ENCODE measurements at places on chromosomes 4 and X.

GRCh38 chrX:154352466-154352865, 22.0 kb downstream of the FLNA start:
- DNase-seq, result no peak

GRCh38 chr4:73341454-73341853, 62.6 kb upstream of the ALB start:
- DNase-seq, result no peak

DNA sequence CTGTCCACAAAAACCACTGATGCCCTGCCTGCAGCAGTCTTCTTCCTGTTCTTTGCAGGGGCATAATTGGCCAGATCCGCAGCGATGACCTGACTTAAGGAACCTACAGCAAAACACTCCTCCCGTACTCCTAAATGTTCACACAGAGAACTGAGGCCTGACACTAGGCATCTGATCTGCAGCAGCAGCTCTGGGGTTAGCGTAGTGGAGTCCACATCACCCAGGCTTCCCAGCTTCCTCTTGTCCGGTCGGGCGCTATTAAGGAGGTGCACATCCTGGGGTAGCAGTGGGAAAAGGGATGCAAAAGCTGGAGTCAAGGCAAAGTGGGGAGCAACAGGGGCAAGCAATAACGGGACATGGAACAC, 758 bp downstream of the SCFD2 start:
- no peak for DNase-seq

- DNase-seq, result no peak
Measured at GRCh38 chr4:187090401-187090800, 366.7 kb upstream of the FAT1 start.

GRCh38 chr4:77052352-77052751, 23.4 kb downstream of the CCNI start:
- DNase-seq, result peak; percentile 34

DNA sequence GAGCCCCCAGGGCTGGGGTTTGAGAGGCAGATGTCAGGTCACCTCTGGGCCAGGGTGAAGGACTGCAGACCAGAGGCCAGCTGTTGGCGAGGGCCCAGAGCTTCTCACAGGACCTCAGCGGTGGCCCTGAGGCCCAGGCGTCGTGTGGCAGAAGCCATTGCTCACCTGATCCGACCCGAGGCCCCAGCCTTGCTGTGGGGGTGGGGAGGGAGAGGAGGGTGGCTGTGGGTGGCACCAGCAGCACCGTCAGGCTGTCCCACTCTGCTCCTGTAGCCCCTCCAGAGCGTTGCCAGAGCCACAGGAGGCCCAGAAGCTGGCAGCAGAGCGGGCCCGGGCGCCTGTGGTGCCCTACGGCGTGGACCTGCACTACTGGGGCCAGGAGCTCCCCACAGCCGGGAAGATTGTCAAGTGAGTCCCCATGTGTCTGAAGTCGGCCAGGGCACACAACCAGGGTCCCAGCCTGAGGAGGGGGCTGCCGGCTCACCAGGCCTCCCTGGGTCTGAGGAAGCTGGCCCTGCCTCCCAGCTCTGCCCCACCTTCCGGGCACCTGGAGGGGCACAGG, 28.8 kb downstream of the UVSSA start:
- DNase-seq, result no peak

GRCh38 chrX:38375891-38376290, 23.5 kb downstream of the OTC start:
- no peak for DNase-seq

GRCh38 chrX:49877397-49878101, 1.7 kb upstream of the USP27X start:
- DNase-seq, result no peak

GRCh38 chr4:181264893-181265292, 978.3 kb upstream of the TENM3 start:
- DNase-seq, result no peak

DNA sequence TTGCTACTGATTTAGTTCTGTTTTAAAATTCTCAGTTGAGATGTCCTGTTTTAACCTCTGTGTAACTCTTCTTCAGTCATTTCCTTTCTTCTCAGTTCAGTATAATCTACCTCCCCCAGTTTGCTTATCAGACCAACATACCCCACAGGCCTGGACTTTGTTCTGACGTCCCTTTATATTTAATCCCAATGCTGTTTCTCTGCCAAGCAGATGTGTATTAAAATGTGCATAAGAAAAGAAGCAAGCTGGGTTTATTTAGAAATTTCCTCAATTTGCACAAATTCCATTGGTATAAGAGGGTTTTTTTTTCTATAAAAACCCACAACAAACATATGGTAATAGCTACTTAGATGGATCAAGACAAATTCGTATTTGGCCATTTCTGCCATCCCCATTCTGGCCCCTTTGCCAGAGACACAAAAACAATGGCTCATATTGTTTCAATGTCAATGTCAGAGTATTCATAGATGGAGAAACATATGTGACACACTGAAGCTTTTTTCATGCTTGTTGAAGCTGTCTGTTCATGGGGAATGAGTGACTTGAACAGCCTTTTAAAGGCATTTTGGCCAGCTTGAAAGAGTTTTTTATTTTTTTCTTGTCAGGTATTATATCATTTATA, 24.5 kb downstream of the HCCS start:
- no peak for DNase-seq

DNA sequence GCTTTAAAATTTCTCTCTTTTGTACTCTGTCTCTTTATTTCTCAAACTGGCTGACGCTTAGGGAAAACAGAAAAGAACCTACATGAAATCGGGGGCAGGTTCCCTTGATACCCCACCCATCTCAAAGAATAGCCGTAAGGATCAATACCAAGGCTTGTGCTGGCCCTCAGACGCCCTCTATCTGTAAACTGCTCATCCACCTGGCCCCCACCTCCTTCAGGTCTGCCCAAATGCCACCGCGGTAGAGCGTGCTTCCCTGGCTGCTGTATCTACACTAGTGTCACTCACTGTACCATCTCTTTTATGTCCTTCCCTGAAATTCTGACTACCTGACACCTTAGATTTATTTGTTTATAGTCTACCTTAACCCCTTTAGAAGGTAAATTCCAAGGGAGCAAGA, 62.8 kb downstream of the SMIM20 start:
- no peak for DNase-seq

GRCh38 chr4:168923526-168924194, 86.4 kb downstream of the CBR4 start:
- DNase-seq, result no peak

GRCh38 chr4:152039023-152039481, 278.2 kb upstream of the GATB start:
- no peak for DNase-seq

DNA sequence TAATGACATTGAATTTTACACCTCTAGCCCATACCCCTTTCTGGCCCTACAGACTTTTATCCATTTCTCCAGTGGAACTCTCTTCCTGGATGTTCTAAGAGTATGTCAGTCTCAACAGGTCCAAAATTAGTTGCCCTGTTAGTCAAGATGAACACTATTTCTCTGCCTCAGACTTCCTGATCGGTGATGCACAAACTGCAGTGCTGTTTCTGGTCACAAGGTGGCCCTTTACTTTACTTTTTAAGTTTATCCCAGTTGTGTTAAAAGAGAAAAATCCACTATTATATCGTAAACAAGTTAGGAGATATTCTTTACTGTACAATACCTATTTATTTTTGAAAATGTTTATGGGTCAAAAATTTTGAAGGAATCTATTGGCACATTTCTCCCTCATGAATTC, 13.1 kb downstream of the TCEAL7 start:
- DNase-seq, result peak; percentile 16

DNA sequence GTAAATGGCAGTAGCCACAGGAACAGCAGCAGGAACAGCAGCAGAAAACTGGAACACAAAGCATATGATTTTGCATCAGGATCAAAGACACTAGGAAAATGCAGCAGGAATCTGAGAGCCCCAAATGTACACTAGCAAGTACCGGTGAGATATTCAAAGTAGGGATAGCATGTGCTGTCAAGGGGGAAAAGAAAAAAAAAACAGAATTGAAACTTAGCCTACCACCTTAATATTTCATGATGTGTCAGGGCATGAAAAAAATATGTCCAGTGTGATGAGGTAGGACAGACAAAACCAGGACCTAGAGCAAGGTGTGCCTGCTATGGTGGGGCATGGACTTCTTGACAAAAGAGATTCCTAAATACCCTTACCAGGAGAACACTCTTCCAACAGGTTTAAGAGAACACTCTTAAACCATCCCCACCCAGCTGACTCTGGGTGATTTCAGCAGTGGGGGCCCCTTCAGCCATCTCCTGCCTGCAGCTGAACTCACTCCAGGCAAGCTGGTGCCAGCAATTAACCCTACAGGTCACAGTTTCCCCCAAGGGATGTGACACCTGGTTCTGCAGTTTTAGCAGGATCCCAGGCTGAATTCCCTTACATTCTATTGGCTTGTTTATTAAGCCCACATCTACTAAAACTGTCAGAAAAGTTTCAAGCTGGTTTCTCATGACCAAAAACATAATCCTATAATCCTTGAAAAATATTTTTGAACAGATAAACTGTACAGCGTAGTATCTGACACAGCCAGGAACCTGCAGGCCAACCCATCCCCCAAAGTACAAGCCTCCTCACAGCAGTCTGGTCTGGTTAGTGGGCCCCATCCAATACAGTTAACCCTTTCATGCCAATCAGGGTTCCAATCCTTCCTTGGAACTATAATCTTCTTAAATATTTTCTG, 62.9 kb upstream of the FMR1 start:
- no peak for DNase-seq

GRCh38 chrX:54043541-54044125, 640 bp downstream of the PHF8 start:
- peak; percentile 24 for DNase-seq

GRCh38 chrX:13287816-13288215, 32.0 kb downstream of the ATXN3L start:
- DNase-seq, result no peak

DNA sequence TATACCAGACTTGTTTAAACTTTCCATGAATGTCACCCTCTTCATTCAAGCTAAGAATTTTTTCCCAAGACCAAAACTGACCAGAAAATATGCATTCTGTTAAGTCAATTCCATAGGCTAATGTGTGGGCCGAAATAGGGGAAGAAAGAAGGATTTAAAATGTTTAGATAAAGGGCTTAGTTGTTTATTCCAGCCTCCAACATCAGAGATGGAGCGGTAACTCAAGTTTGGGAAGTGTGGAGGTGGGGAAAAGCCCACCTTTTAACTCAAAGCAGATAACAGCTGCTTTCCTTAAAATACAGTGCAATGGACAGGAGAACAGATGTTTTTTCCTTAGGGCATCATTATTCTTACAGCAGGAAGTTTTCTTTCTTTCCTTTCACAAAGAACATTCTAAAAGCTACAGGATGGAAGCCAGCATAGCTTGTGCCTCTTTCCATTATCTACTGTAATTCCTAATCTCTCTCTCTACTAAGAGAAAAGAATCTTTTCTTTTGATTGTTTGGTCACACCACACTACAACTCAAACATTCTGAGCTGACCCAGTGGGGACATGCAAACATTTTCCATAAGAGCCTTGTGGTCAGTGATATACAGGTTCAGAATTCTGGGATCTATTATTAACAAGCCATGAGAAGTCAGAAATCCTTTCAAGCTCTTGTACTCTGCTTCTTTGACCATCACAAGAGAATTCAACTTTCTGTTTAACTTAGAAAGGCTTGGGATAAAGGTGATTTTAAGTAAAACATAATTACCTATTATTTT, 101.6 kb downstream of the PDE5A start:
- no peak for DNase-seq

DNA sequence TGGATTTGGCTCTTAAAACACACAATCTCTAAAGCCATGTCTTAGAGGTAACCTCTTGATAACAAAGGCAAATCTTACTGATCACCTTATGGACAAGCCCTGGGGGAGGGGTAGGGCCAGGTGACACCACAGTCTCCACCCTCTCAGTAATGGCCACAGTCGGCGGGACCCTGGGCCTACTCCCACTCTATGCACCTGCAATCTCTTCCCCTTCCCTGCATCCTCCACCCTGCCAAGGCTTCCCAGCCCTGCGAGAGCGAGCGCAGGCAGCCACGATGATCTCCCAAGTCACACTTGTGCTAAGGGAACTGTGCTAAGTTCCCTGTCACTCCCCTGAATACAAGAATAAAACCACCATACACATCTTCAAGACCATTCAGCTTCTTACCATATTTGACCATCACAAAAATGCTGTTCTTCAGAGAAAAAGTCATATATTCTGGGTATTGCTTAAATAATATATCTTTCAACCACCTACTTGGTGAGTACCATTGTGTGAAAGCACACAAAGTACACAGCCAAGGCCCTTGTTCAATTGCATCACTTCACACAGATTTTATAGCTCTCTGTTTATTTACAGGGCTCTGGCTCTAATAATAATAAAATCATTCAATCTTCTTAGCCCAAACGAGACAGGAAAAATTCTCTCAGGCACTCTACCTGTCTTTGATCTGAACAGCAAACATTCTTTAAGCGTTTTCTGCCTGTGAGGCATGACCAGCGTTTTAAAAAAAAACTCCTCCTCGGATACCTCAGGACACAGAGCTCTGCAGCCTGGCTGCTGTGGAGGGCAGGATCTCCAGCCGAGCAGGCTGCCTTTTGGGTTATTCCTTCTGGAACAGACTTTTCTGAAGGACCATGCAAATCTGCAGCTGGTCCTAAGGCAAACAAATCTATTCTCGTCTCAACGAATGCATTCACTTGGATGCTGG, 115.7 kb upstream of the MAP3K15 start:
- DNase-seq, result no peak

GRCh38 chr4:15654593-15655222, 449 bp downstream of the FBXL5 start:
- DNase-seq, result no peak

- DNase-seq, result no peak
Measured at GRCh38 chr4:76199664-76200211, 13.9 kb downstream of the SCARB2 start.

GRCh38 chr4:188270273-188271069, 131.2 kb downstream of the TRIML1 start:
- DNase-seq, result no peak

DNA sequence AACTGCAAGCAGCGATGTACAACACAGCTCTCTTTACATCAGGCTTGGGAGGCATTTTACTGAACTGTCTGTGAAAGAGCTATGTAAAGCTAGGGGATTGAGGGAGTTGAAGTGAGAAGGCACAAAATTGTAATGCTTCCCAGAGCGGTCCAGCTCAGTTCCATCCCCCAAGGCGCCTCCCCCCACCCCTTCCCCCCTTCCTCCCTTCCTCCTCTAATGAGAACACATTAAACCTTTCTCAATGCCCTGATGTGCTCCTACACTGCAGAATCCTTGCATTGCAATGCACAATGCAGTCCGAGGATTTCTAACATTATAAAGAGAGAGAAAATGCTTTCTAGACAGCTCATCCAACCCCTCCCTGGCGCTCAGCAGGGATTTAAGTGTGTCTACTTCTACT, 73.9 kb downstream of the CXXC4 start:
- DNase-seq, result no peak

- no peak for DNase-seq
Measured at GRCh38 chr4:144590020-144590419, 55.9 kb upstream of the HHIP start.

DNA sequence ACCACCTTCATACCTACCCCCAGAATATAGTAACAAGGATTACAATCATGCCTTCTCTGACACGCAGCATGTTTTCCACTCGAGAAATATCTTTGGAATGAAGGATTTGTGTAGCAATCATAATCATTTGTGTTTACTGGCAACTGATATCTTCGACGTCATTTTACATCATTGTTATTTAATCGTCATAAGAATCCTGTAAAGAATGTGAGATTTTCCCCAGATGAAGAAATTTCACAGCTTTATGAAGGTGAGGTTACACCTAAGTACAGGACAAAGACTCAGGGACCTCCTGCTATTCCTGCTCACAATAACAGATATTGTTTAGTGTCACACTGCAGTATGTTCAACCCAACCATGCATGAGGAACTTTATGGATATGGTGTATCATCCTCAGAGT, 198.2 kb upstream of the LDB2 start:
- DNase-seq, result no peak

GRCh38 chr4:56438766-56439165, 2.7 kb downstream of the PAICS start:
- DNase-seq, result no peak
